Activated T-cell treated with anti-CD3 and anti-CD28 coated beads, Interleukin-2, amount 50 U/mL, for 1 hour (primary cell): ENCODE measurements at places on chromosomes 12 and 14.

DNA sequence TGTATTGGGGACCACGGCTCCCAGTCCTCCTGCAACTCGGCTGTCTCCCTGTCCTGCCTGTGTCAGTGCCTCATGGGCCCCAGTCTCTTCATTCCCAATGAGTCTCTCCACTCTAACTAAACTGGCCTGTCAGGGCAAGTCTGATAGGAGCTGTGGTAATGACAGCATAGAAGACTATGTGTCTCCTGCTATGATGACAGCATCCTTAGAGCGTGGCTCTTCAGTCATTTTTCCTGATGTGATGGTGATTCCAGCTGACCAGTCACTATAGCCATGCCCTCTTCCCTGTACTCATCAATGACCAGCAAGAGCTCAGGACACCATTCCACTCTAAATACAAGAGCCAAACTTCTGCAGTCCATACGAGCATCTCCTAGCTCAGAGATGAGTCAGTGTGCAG is 339.8 kb downstream of the PCNX1 start:
- no peak for DNase-seq

DNA sequence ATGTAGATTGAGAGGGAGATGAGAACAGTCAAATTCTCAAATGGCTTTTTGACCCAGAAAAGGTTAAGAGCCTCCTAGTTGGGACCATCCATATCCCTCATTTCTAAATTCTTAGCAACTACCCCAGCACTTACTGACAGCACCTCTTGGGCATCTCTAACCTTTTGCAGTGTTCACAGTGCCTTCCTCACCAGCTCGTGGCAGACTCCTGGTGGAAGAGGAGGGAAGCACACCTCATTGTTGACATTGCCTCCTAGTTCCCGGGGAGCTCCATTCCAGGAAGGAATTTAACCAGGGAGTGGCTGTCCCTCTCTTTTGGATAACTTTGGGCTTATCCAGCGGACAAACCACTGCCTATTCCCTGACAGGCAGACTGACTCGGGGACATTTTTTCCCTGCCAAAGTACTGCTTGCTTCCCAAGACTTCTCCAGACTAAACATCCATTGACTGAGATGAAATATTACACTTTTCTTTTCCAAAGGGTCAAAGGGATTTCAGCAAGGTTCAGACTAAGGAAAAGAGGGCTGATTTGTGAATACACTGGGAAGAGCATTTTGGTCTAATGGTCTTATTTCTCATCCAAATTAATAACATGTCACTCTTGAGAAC is 9.0 kb upstream of the OR6J1 start:
- peak; percentile 54 for DNase-seq

DNA sequence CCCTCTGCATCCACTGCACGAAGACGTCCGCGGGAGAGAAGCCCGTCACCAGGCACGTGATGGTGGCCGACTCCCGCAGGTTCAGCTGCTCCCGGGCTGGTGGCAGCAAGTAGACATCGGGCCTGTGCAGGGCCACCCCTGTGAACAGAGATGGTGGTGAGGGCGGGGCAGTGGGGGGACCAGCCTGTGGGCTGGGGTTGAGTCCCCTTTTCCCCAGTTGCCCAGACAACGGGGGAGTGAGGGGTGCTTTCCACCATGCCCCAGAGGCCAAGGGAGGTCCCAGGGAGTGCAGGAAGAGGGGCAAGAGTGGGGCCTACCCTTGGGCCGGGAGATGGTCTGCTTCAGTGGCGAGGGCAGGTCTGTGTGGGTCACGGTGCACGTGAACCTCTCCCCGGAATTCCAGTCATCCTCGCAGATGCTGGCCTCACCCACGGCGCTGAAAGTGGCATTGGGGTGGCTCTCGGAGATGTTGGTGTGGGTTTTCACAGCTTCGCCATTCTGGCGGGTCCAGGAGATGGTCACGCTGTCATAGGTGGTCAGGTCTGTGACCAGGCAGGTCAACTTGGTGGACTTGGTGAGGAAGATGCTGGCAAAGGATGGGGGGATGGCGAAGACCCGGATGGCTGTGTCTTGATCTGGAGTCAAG is 328.3 kb downstream of the TMEM121 start:
- peak; percentile 13 for DNase-seq

GRCh38 chr12:96526110-96526509 is 36.7 kb downstream of the CFAP54 start:
- no peak for DNase-seq

GRCh38 chr12:85007836-85008235 is 28.2 kb downstream of the TSPAN19 start:
- DNase-seq: no peak

- DNase-seq: no peak
These were observed 25.4 kb upstream of the ATXN2 start for GRCh38 chr12:111624540-111624939.

GRCh38 chr14:68822132-68822651 is 29.3 kb upstream of the ZFP36L1 start:
- no peak for DNase-seq
